ENCODE measurements at places on chromosomes 3 and 15.

DNA sequence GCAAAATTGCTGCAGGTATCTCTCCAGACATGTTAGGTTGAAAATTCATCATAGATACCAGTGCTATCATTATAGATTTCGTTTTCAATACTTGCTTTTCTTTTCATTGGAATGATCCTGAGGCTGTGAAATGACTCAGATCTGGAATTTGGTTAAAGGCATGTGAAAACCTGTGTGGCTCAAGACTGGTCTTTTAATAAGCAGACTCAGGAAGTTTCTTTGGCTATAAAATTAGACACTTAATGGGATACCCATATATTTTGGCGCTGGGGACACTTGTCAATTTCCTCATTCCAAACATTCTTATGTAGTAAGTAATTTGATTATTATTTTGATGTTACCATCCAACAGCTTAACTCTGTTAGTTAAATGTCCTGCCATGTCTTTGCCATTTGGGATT lies 1041.1 kb upstream of the GBE1 start:
- DNase-seq, result no peak

- no peak for DNase-seq
Observed at GRCh38 chr15:60519218-60519617, 40.3 kb upstream of the ICE2 start.

- no peak for DNase-seq
Observed at GRCh38 chr3:70620367-70620766, 307.9 kb upstream of the MDFIC2 start.

GRCh38 chr15:95208988-95209387 lies 977.6 kb downstream of the MCTP2 start:
- no peak for DNase-seq

DNA sequence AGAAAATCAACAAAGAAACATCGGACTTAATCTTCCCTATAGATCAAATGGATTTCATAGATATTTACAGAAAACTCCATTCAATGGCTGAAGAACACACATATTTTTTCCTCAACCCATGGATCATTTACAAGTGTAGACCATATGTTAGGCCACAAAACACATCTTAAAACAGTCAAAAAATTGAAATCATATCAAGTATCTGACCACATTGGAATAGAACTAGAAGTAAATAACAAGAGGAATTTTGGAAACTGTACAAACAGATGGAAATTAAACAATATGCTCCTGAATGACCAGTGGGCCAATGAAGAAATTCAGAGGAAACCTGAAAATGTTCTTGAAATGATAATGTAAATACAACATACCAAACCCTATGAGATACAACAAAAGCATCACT lies 323.1 kb upstream of the GPR149 start:
- DNase-seq, result no peak

DNA sequence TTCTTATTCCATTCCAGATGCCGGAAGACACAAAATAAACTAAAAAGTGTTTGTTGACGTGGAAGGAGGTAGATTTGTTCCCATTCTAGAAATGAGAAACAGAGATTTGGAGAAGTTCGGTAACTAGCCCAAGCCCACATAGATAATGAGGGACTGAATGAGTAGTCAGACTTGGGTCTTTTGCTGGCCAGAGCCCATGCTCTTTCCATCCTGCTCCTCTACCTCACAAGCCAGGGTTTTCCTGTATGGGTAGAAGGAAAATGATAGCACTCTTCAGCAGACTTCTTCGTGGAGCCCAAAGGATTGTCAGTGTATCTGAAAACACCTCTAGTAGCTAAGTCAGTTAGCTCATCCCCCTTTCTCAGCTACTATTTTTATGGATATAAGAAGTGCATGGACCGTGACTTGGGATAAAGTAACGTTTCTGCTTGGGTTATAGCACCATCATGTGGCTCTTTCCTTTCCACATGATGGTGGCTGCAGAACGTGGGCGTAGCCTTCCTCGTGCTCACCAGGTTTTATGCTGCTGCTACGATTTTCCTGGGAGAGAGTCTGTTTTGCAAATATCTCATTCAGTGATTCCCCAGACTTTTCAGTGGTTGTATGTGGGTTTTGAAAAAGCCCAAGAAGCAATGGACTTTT lies 84.6 kb downstream of the DGKG start:
- DNase-seq, result peak; percentile 50

GRCh38 chr3:112634786-112635541 lies 6.0 kb downstream of the CCDC80 start:
- DNase-seq, result no peak

- no peak for DNase-seq
Observed at GRCh38 chr15:80550908-80551260, 144.2 kb upstream of the ABHD17C start.

GRCh38 chr3:51955175-51955892 lies at the start of gene GPR62:
TSS of gene GPR62 (plus strand) at chr3:51955381. CDS start at chr3:51955653, 272 bp downstream.
- no peak for DNase-seq

GRCh38 chr3:194075802-194076460 lies 60.0 kb upstream of the HES1 start:
- no peak for DNase-seq

- no peak for DNase-seq
Observed at GRCh38 chr15:88394553-88395145, 72.5 kb downstream of the MRPL46 start.

DNA sequence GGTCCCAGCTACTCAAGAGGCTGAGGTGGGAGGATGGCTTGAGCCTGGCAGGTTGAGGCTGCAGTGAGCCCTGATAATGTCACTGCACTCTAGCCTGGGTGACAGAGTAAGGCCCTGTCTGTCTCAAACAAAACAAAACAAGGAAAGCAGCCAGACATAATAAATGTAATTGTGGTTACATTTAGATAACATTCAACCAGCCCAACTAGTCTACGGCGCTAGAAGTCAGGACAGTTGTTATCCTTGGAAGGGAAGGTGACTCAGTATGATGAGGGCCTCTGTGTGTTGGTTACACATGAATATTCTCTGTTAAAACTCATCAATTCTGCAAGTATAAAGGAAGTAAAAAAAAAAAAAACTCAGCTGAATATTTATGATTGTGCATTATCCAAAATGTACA lies 27.0 kb upstream of the CSPG5 start:
- no peak for DNase-seq

All from BE2C (cell line).